ENCODE measurements at places on chromosomes 3 and 15.
A peak's percentile ranks its signal among the peaks of the same experiment; 100 is the strongest.

DNA sequence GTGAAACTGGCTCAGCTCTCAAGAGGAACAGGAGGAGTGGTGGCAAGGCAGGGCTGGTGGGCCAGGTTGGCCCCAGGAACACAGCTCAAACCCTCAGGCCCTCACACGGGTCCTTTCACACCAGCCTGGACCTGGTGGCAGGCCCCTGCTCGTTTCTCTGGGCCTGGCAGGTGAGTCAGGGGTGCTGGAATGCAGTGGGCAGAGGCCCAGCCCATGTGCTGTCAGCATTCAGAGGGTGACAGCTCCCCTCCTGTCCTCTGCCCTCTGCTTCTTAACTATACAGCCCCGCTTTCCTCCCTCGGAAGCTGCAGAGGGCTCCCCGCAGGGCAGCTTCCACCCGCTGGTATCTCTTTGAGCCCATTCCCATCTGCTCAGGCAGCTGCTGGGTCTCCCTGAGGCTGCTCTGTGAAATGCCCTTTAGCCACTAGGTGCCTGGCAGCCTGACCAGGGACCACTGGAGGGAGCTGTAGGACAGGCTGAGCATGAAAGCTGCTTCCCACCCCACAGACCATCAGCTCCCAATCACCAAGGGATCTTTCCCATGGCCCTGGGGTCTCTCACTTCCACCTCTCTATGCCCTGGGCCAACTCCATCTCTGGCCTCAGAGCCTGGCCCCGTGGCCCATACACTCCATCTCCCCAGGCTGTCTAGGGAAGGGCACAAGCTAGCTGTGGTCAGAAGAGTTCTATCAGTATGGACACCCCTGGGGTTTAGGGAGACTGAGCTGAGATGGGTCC, 24.8 kb downstream of the SHF start:
- peak; percentile 45 for DNase-seq

GRCh38 chr15:101126618-101127505, 125.0 kb downstream of the CHSY1 start:
- DNase-seq = no peak

- no peak for DNase-seq
Measured at GRCh38 chr15:31331389-31331788, 4.8 kb downstream of the KLF13 start.

DNA sequence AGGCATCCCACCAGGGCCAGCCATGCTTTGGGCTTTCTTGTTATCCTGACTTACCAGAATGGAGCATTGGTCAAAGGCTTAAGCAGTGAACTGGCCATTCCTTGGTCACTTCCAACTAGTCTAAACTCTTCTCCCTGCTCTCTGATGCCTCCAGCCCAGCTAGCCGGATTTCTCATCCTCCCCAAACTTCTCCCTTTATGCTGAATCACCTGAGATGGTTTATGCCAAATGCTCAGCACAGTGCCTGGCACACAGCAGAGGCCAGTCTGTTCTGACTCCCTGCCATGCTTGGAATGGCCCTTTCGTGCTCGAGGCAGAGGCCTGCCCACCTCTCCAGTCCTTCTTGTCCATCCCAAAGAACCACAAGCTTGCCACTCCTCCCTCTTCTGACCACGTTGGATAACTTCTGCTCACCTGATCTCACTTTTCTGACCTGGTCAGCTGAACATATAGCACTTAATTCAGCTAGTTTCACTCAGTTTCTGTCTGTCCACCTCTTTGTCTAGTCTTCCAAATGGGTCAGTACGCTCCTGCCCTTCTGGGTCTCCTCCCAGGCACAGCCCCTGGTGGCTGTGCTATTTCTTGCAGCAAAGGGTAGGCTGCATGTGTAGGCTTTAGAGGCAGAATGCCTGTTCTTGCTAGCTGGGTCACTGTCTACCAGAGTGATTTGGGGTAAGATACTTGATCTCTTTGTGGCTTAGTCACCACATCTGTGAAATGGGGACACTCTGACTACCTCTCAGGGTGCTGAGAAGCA, 2.2 kb upstream of the RBP1 start:
- no peak for DNase-seq

GRCh38 chr3:27049792-27050191, 319.4 kb downstream of the NEK10 start:
- DNase-seq = no peak

GRCh38 chr3:78880603-78881461, 887.0 kb downstream of the ROBO1 start:
- DNase-seq = no peak

DNA sequence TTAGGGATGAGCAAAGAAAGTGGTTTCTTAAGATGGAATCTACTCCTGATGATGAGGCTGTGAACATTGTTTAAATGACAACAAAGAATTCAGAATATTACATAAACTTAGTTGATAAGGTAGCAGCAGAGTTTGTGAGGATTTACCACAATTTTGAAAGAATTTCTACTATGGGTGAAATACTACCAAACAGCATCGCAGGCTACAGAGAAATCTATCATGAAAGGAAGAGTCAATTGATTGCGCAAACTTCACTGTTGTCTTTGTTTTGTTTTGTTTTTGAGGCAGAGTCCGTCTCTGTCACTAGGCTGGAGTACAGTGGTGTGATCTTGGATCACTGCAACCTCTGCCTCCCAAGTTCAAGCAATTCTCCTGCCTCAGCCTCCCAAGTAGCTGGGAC, 107.4 kb upstream of the SLC6A6 start:
- no peak for DNase-seq

GRCh38 chr15:84034578-84035398, 200.8 kb upstream of the GOLGA6L4 start:
- DNase-seq = no peak

GRCh38 chr3:42182555-42182954, 83.4 kb downstream of the CCK start:
- DNase-seq = no peak

DNA sequence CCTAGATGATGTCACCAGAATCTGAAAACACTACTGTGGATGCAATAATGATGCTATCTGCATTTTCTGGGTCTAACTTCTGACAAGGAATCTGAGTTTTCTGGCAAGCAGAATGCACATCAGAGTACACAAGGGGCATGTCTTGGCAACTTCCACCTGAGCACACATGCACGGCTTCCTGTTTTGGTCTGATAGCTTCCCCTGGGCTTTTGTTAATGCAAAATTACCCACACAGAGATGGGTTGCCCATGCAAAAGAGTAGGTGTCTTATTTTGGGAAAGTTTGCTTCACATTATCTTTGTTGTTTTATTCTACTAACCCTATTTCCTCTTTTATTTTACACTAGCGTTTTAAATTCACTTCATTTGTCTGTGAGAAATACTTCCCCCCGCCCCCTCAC, 74.2 kb upstream of the SATB1 start:
- DNase-seq = peak; percentile 53

DNA sequence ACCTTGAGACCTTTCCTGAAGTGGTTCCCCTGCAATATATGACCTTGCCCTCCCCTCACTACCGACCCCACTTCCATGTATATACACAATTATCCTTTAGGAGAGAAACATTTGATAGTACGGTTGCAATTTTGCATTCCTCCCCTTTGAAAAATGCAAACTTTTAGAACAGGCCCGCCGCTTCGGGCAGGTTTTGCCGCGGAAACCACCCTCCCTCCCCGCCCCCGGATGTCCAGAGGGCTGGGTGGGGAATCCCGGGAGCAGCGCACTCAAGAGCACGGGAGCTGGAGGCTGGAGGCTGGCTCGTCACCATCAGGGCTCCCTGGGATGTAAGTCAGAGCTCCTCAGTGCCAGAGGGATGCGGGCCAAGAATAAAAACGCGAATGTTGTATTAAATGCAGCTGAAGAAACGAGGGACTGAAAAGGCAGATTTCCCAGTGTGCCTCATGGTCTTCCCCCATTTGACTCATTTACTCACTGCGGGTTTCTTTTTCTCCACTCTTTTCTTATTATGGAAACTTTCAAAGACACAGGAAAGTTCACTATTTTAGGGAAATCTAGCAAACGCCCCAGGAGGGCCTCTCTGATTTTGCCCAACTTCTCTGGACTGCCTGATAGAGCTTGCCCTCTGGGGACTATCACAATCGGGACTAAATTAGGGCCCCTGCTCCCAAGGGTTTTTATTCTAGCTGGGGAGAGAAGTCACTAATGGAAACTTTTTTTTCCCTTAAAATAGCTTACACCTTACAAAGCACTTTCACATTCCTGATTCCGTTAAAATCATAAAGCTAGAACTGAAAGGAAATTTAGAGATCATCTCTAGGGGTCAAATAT, 2.9 kb upstream of the USP3 start:
- no peak for DNase-seq

GRCh38 chr15:65326117-65326526, 21.6 kb downstream of the RNU5B-1 start:
- DNase-seq = no peak

DNA sequence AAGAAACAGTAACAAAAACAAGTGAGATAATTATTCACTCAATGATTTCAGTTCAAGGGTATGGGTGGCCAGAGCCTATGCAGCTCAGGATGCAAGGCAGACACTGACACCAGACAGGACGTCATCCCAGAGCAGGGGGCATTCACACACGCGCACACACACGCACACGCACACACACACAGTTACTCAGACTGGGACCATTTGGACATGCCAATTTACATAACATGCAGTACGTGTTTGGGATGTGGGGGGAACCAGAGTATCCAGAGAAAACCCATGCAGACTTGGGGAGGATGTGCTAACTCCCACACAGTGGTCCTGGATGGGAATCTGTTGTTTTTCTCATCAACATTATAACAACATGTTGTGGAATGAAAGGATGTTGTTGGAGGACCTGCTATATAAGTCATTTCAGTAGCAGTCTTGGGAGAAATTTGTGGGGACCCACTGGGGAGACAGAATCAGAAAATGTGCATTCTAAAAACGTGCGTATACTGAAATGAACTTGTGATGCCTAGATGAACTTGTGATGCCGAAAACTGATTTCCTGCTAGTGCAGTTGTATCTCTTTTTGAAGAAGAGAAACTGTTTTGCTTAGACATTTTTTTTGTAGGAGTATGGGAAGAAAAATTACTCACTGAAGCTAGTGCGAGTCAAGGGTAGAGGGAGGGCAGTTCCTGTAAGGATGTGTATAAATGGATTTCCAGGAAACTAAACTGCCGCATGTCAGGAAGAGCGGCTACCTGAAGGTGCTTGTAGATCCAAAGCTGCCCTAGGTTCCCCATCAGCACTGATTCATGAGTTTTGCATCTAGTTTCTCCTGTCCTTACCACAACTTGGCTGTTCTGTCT, 25.2 kb downstream of the CD200 start:
- DNase-seq = peak; percentile 35

GRCh38 chr3:186208296-186208989, 99.6 kb upstream of the ETV5 start:
- DNase-seq = no peak

DNA sequence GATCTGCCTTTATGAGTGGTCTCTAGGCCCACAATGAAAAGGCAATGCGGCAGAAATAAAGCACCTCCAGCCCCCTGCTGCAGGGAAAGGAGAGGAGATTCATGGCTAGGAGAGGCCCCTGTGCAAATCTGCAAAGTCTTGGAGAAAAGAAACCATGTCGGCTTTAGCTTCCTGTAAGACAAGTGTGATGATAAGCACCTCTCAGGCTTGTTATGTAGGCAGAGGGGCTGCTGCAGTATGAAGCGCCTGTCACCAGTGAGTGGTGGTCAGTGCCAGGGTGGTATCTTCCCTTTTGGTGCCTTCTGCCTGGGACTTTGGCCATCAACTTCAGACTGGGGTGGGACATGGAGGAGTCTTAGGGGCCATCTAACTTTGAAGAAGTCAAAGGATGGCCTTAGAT, 59.2 kb upstream of the ARHGEF3 start:
- DNase-seq = no peak

DNA sequence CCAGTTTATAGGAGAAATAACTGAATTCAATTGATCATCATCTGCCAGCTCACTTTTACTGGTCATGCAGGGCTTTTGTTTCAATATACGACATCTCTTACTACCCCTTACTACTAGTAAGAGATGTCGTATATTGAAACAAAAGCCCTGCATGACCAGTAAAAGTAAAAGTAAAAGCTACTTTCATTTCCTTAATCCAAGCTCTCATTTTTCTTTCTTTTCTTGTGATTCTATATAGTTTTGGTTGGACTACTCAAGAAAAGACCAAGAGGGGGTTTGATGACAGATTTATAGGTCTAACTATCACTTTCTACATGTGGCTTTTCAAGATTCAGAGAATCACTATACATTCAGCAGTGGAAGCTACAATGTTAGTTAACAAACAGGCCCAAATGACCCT, 1237.3 kb downstream of the ROBO2 start:
- DNase-seq = no peak

GRCh38 chr3:35492841-35493240, 146.5 kb upstream of the ARPP21 start:
- no peak for DNase-seq

GRCh38 chr15:84982301-84982920, 755 bp downstream of the PDE8A start:
- DNase-seq = peak; percentile 48

DNA sequence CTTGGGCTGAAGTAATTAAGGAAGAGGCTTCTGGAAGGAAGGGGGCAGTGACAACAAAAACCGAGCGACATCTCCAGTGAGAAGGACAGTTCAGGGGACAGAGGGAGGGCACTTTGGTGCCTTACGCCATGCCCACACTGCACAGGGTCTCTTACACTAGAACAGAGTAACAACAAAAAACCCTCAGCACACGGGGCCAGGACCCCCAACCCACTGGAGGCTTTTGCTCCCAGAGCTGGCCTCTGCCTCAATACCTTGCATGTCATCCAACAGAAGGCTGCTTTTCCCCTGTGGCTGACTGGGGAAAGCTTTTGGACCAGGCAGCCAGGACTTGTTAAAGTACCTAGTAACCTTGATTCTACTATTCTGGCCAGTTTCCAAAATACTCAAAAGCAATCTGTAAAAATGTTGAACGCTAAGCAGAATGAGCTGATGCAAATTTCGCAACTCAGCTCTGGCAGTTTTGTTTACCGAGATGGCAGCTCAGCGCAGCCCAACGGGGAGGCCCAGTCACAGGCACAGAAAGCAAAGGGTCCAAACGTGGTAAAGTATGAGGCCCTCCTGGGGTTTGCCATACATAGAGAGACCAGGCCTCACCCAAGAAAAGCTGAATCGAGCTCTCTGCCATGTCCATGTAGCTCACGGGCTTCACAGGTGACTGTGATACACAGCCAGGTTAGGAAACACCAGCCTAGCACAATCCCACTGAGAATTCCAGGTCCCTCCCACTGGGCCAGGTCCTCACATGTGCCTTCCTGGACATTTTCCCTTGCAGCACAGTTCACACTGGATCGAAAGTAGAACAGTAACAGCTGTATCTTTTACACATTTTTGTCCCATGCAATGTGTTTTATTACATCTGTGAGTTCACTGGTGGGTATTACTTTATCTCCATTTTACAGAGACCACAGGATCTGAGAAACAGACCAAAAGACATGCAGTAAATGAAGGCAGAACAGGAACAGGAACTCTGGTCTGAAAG, 6.0 kb downstream of the CHCHD4 start:
- no peak for DNase-seq

GRCh38 chr3:13318626-13319470, 101.3 kb downstream of the NUP210 start:
- no peak for DNase-seq

DNA sequence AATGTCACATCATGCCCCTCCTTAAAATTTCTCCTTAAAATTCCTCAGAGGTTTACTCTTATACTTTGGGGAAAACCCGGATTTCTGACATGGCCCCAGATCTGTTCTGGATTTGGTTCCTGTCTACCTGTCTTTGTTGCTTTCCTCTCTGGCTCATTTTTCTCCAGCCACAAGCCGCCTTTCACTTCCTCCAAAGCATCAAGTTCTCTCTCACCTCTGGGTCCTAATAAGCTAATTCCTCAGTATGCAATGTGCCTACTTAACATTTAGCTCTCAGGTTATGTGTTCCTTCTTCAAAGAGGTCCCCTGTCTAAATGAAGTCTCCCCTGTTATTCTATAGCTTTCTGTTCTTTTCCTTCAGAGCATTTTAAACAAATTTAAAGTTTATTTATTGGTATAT, 16.1 kb downstream of the HMG20A start:
- DNase-seq = no peak

Measured in CD4-positive, alpha-beta T cell (primary cell).